ENCODE measurements at places on chromosomes 1 and 21.

GRCh38 chr1:39436842-39437241, 54.6 kb upstream of the BMP8A start:
- no peak for DNase-seq

DNA sequence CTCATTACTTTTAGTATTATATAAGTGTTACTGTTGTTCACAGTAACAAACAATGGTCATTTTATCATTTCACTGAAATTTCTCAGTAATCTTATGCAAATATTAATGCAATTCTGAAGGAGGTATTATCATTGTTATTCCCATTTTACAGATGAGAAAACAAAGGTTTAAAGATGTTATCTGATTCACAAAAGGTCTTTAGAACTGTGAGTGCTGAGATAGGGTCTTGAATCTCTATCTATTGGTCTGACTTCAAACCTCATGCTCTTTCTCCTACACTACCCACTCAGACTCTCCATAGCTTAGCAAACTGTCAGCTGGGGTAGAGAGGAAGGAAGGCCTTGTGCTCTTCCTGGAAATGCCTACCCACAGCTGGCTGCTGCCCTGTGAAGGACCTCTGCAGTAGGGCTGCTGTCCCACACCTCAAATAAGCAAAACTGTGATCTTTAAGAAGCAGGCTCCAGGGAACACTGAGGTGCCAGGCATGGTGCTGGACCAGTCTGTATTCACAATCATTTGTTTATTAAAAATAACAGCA, 6.2 kb upstream of the OSCP1 start:
- DNase-seq = no peak

DNA sequence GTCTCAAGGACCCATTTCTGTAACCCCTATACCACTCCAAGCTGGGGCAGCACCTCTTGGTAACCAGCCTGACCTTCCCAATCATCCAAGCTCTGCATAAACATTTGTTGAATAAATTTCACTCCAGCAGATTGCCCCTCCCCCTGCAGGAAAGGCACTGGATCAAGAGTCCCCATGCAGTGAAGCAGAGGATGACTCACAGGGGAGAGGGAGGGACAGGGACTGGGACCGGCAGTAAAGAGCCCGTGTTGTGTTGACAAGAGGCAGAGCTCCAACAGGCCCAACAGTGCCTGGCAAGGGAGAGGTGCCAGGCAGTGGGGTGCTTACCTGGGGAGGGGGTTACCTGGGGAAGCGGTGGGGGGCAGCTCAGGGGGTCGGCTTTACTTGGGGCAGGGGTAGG, 32.3 kb downstream of the SLC9A1 start:
- no peak for DNase-seq

GRCh38 chr1:151327903-151328674, 873 bp upstream of the PI4KB start:
- DNase-seq = no peak

- no peak for DNase-seq
These were observed 120.7 kb upstream of the CSF3R start for GRCh38 chr1:36603461-36603860.

DNA sequence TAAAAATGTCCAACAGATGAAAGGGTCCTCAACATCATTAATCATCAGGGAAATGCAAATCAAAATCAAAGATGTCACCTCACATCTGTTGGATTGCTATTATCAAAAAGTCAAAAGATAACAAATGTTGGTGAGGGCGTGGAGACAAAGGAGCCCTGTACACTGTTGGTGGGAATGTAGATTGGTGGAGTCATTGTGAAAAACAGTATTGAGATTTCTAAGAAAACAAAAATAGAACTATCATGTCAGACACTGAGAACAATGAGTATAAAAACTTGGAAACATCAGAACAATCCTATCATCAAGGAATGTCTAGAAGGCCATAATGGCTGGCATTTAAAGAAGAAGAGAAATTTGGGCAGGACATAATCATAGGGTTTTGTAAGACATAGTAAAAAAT, 209.2 kb upstream of the PTGFR start:
- no peak for DNase-seq

DNA sequence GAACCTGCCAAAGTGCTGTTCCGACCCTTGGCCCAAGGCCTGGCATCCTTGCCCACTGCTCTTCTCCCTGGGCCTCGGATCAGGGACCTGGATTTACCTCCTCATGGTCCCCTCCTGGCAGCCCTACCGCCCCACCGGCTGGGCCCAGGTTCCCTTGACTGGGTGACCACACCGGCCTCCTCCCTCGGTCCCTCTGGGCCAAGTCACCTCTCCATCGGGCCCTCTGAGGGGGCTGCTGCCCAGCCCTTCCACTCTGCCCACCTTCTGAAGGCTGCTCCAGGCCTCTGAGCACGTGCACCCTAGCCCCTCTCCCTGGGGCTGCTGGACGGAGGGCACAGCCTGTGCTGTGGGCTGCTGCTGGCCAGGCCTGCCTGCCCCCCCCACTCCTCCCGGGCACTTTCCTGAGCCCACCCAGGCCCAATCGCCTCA, 9.3 kb upstream of the MMEL1 start:
- no peak for DNase-seq

DNA sequence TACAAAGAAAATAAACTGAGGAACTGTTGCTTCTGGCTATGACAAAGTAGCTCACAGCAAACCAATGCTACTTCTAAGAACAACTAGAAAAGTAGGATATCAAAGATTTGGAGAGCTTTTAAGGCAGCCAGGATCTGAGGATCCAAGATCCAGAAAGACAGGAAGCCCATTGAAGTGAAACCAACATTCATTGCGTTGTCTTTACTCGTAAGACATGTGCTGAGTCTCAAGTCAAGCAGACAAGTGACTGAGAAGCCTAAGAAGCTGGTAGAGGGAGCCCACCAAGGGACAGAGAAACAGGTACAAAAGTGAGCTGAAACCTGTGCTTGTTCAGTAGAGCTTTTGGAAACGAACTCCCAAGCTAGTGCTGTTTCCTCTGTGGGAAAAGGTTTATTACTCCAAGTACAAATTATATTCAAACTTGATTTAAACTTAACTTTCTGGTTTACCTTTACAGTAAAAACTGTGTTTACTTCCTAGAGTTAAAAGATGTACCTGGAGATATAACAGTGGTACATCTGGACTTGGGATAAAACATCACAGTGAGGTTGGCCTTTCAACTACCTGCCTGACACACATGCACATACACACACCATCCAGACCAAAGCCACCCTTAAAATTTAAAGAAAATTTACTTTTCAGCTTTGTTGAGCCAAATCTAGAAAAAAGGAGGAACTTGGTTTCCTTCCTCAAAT, 41.2 kb downstream of the NME7 start:
- no peak for DNase-seq

DNA sequence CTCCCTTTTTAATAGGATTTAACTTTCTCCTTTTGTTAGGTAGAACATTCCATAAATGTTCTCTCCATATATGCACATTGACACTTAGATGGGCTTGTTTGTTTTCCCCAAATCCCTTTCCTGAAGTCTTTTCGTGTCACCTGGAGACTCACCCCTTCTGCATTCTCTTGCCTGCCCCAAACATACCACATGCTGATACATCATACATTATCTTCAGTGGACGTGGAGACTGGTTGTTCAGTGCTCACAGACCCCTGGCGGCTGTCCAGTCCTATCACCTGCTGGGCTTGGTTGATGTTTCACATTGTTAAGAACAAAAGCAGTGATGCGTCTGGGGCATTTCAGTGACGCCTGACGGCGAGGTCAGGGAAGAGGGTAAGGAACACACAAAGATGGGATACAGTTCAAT, 22.2 kb downstream of the FMOD start:
- DNase-seq = no peak

DNA sequence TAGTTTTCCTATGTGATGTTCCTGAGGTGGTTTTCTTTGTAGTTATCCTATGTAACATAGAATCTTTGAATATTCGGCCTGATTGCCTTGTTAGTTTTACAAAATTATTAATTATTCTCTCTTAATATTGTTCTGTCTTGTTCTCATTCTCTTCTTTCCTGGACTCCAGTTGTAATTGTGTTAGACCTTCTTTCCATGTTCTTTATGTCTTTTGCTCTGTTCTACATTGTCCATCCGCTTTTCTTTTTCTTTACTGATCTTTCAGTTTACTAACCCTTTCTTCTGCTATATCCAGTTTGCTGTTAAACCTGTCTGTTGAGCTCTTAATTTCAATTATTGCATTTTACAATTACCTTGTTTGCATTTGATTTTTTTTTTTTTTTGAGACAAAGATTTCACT, 89.3 kb downstream of the PEX14 start:
- DNase-seq = no peak

DNA sequence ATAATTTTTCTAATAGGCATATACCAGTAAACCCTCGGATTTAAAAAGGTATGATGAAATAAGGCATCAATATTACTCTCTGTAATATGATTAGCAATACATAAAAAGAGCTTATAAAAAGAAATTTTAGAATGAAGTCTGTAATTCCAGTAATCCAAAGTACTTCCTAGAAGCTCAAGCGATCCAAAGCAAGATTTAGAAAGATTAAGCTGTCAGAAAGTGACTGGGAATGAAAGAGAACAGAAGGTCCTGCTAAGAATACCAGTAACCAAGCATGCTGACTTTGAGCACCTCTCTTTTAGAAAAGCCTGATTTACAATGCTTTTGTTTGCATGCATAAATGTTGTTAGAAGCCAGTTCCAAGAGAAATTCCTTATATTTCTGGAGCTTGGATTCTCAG, 125.1 kb downstream of the GIPC2 start:
- DNase-seq = no peak

GRCh38 chr1:79079770-79080169, 73.2 kb upstream of the ADGRL4 start:
- no peak for DNase-seq

- no peak for DNase-seq
These were observed 820 bp upstream of the TTF2 start for GRCh38 chr1:117059334-117059677.

- DNase-seq = no peak
These were observed 44.7 kb upstream of the COL24A1 start for GRCh38 chr1:86201311-86201710.

DNA sequence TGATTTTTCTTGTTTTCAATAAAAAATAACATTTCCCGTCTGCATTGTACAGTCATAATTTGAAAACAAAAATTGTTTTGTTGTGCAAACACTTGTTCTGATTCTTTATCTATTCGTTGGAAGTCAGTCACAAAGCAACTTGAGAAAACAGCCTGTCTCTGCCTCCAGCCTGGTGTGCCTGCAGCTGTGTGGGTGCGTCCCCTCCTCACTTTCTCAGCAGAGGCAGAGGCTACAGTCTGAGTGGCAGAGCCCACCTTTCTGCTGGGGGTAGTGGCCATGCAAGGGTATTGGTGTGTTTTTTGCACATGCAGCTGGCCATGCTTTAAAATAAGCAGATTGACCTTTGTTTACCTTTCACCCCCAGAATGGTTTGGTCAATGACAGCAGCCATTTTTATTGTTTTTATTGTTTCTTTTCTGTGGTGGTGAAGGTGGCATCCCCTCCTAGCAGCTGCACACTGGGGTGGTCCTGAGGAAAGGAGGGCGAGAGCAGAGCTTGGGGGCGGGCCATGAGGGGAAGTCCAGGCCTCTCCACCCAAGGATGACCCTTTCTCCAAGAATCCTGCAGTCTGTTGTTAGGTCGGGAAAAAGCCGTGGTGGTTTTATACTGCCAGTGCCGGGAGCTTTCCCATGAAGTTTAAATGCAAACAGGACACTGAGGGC, 159.6 kb downstream of the PCBP3 start:
- DNase-seq = no peak

DNA sequence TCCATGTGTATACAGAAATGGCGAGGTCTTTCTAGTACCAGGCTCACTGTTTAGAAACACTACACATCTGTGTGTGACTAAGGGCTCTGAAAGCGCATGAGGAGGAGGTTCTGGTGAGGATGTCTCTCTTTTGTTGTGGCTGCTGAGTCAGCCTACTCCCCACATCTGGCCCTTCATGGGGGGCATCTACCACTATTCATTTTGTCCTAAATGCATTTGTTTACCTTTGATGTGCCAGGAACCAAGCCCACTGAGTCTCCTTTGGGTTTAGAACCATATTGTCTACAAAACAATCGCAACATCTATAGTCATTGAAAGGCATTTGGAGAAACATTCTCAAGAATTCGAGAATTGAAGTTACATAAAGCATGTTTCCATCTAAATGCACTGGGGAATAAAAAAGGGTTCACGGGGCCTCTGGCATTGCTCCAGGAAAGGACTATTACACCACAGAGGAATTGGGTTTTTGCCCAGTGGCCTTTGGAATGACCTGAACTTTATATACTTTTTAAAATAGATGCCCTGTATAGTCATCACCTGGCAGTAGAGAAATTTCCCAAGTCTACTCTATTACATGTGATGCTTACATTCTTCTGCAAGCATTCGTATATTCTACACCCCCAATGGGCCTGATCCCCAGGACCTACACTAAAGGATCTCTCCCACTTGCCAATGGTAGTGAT, 35.1 kb upstream of the ADORA3 start:
- no peak for DNase-seq

- no peak for DNase-seq
These were observed 3.6 kb downstream of the FAM89A start for GRCh38 chr1:231036416-231036815.

DNA sequence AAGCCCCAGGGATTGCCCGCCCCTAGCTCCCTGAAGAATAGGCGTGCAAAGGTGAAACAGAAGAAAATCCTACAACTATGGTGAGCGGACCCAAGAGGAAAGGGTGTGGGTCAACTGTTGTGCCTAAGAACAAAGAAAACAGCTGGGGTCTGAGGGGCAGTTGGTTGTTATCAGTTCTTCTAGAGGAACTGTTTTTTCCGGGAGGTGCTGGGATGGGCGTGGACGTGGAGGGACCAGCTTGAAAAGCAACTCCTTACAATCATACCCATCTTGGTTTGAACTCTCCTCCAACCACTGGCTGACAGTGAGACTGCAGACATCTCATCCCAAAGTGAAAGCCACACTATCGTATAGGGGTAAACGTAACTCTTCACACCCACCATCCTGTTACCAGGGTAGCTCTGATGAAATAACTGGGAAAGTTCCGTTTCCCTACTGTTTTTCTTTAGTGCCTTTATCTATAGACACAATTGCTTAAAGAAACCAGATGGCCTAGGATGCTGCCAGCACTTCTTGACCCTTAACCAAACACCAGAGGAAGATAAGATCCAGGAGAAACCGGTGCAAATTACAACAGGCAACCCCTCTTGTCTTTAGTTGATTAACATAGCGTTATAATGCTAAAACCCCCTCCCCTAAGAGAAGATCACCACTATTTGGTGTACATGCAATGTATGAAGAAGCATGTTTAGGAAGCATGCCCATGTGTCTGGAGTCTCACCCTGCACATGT, 25.6 kb upstream of the FAM89A start:
- no peak for DNase-seq

DNA sequence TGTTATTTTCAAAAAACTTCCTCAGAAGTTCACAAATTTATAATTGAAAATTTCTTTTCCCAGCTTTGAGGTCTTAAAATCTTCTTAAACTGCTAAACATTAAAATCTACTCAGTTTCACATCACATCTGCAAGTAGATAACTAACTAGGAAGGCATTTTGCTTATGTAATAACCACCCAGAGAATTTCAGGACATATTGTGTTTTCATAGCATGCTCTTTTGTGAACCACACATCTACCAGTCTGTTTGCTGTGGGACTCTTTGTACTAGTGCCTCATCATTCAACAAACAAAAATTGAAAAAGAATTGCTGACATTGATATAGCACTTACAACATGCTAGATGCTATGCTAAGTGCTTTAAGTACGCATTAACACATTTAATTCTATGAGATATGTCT, 31.6 kb upstream of the C1orf146 start:
- DNase-seq = no peak

- no peak for DNase-seq
These were observed 69.3 kb upstream of the BCAR3 start for GRCh38 chr1:93750955-93751354.

- no peak for DNase-seq
These were observed 128.6 kb downstream of the PLA2G4A start for GRCh38 chr1:186957314-186957713.

- no peak for DNase-seq
These were observed 523.5 kb downstream of the NUF2 start for GRCh38 chr1:163845279-163845678.

Data from stimulated activated CD4-positive, alpha-beta T cell treated with anti-CD3 and anti-CD28 coated beads, Interleukin-15, amount 100 ng/mL, for 1 hour (primary cell).